ENCODE measurements at places on chromosomes 4 and X.

DNA sequence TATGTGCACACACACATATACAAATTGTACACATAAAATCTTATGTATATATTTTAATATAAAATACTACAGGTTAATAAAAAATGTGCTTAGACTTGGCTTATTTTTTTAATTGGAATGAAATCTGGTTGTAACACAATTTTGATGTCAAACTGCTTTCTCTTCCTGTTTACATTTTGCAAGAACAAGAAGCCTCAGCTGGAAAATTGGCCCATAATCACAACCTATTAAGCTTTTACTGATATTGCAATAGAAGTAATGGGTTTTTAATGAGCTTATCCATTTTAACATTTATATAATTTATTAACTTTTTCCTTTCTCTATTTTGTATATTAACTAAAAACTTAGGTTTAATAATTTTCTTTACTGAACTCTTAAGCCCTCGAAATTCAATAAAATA is 165.9 kb downstream of the PCDH10 start:
- no peak for DNase-seq

GRCh38 chr4:55030589-55030988 is 94.8 kb downstream of the KDR start:
- no peak for DNase-seq

- DNase-seq = no peak
Measured at GRCh38 chrX:96002431-96002830, 682.2 kb upstream of the DIAPH2 start.

DNA sequence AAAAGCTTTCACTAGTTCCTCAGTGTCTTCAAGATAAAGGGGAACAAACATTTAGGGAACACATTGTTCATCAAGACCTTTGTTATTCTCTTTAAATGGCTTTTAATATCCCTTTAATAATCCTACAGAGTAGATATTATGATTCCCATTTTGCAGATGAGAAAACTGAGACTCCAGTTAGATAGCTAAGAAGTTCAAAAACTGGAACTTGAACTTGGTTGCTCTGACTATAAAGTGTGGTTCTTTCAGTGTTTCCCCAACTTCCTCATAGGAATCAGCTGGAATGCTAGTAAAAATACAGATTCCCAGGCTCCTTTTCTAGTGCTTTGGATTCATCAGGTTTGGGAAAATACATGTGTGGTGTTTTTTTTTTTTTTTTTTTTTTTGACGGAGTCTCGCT is 37.7 kb downstream of the DLG3 start:
- DNase-seq = no peak

DNA sequence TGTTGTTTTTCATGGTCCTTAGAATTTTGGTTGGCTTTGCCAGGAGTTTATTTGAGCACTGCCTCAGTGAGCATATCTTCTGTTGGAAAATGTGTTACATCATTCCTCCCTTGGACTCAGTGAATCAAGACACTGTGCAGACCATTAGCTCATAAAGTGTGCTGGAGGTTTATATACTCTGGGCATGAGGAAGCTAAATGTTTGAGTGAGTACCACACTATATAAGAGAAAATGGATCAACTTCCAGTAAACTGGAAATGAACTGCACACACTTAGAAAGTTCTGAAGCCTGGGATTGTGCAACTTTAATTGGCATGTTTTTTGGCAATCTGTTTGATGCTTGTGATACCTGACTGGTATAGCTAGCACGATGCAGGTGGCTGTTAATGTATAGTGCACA is 75.9 kb downstream of the LIMCH1 start:
- DNase-seq = no peak

- DNase-seq = no peak
Measured at GRCh38 chrX:45903781-45904201, 641.4 kb downstream of the ZNF674 start.

GRCh38 chrX:71439420-71439819 is 73.3 kb downstream of the TAF1 start:
- no peak for DNase-seq

DNA sequence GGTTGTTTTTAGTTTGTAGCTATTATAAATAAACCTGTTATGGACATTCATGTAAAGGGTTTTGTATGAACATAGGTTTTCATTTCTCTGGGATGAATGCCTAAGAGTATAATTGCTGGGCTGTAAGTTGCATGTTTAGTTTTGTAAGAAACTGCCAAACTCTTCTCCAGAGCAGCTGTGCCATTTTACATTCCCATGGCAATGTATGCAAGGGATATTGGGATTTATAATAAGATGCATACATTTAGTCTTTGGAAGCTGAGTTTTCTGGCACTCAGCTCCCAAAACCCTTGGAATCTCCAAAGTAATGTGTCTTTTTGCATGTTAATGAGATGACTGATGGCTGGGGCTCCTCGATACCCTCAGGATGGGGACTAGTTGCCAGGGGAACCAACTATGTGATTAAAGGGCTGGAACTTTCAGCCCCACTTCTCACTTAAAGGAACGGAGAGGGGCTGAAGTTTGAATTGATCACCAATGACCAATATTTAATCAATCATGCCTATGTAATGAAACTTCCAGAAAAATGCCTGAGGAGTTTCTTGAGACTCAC is 44.0 kb downstream of the SERTM2 start:
- DNase-seq = no peak

DNA sequence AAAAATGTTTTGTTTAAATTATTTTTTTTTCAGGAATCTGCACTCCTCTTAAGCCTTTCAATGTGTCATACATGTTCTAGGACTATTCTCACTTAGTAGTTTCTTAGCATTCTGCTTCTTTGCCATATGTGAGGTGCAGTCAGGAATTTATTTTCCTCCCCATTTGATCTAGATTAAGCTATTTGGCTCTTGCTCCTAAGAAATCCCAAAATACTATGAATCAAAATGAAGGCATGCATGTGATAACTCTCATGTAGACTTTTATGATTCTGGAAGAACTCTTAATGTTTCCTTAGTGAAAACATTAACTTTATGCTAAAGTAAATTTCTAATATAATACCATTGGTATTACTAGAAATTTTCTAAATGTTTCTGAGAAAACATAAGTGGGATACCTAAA is 664.5 kb downstream of the RAPGEF2 start:
- no peak for DNase-seq
